PC-3 (cell line): ENCODE measurements at places on chromosomes 12 and 14.
A peak's percentile ranks its signal among the peaks of the same experiment; 100 is the strongest.

- no peak overlapping the region for H3K4me3 ChIP-seq
- H3K27ac ChIP-seq, result no peak overlapping the region
- H3K27me3 ChIP-seq, result no peaks in the 10 kb centered on the region
- DNase-seq, result no peak
- no peaks in the 10 kb centered on the region for H3K36me3 ChIP-seq
- H3K4me1 ChIP-seq, result peaks cover 10% of the 10 kb centered on the region; the same call in 1 of the 2 replicates
Observed at GRCh38 chr14:69710378-69710777, 56.6 kb upstream of the SRSF5 start.

- no peak for DNase-seq
- no peak overlapping the region for H3K27ac ChIP-seq
- H3K4me3 ChIP-seq, result no peak overlapping the region
Observed at GRCh38 chr14:92412912-92413311, 89.9 kb downstream of the SLC24A4 start.

- no peaks in the 10 kb centered on the region for H3K27me3 ChIP-seq
- H3K4me1 ChIP-seq, result no peaks in the 10 kb centered on the region
- no peak overlapping the region for H3K4me3 ChIP-seq
- no peak overlapping the region for H3K27ac ChIP-seq
- DNase-seq, result peak; percentile 50
- no peaks in the 10 kb centered on the region for H3K36me3 ChIP-seq
Observed at GRCh38 chr14:60079723-60080122, 12.0 kb upstream of the PCNX4 start.

DNA sequence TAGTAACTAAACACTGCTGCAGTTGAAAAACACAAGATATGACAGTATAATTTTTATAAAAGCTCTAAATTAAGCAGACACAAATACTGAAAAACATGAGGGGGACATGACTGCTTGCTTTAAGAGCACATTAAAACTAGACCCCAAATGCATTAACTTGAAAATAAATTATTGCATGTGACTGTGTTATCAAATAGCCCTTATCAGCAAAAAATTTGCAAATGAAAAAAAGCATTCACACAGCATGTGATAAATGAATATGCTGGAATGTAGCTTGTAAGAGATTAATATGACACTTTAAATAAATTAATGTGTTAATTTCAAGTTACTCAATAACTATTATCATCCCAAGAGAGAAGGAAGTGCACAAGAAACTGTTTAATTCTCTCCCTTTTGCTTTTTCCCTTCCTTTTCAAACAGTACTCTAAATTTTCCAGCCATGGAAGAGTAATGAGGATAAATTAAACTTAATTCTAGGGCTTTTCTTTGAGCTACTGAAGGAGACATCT lies 1422.1 kb upstream of the FLRT2 start:
- H3K4me1 ChIP-seq, result no peaks in the 10 kb centered on the region
- H3K27me3 ChIP-seq, result no peaks in the 10 kb centered on the region
- no peak overlapping the region for H3K4me3 ChIP-seq
- H3K27ac ChIP-seq, result no peak overlapping the region

GRCh38 chr14:49051328-49052060 lies 534.7 kb downstream of the RPS29 start:
- no peak overlapping the region for H3K4me3 ChIP-seq
- H3K27me3 ChIP-seq, result peaks cover 20% of the 10 kb centered on the region
- no peak for DNase-seq
- H3K4me1 ChIP-seq, result no peaks in the 10 kb centered on the region
- no peak overlapping the region for H3K27ac ChIP-seq
- H3K36me3 ChIP-seq, result no peaks in the 10 kb centered on the region

- H3K4me1 ChIP-seq, result peaks cover 52% of the 10 kb centered on the region
- peak overlapping the region; percentile 49 for H3K4me3 ChIP-seq
- H3K36me3 ChIP-seq, result no peaks in the 10 kb centered on the region
- peak; percentile 59 for DNase-seq
- H3K27ac ChIP-seq, result peak overlapping the region; percentile 99
Observed at GRCh38 chr12:113246478-113247122, 25.3 kb downstream of the TPCN1 start.

- no peak for DNase-seq
- no peaks in the 10 kb centered on the region for H3K4me1 ChIP-seq
- H3K36me3 ChIP-seq, result no peaks in the 10 kb centered on the region
Observed at GRCh38 chr12:3238196-3238595, 161.0 kb downstream of the TSPAN9 start.
